ENCODE measurements at places on chromosomes 16 and 17.

GRCh38 chr17:17714261-17714866 is 33.1 kb downstream of the RAI1 start:
- DNase-seq = no peak

- no peak for DNase-seq
Observed at GRCh38 chr16:84820305-84820684, 510 bp downstream of the CRISPLD2 start.

- no peak for DNase-seq
Observed at GRCh38 chr17:75917141-75917916, 12.6 kb upstream of the MRPL38 start.

DNA sequence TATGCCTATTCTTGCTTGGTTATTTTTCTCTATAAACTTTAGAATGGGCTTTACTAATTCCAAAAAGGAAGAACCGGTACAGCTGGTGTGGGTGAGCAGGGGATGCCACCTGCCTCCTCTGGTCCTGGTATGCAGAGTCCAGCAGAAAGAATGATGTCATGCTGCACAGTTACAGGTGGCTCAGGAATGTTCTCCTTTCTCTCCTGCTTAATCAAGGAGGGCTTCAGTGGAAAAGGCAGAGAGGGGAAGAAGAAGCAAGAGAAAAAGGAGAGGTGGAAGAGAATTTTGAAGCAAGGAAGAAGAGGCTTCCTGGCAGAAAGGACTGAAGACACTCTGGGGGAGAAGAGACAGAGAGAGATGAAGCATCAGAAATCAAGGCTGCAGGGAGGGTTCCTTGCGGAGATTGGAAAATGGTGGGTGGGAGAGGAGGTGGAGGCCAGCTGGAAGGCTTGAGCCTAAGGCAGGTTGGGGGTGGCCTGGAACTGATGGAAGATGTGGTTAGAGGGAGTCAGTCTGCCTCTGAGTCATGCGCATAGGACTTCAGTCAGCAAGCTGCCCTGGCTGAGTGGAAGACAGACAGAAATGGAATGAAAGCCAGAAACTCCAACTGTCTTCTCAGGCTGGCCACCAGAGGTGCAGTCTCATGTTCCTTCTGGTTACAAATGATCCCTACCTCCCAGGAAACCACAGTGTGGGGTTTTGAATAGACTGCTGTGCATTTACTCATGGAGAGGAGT is 64.6 kb upstream of the CRHR1 start:
- DNase-seq = no peak

DNA sequence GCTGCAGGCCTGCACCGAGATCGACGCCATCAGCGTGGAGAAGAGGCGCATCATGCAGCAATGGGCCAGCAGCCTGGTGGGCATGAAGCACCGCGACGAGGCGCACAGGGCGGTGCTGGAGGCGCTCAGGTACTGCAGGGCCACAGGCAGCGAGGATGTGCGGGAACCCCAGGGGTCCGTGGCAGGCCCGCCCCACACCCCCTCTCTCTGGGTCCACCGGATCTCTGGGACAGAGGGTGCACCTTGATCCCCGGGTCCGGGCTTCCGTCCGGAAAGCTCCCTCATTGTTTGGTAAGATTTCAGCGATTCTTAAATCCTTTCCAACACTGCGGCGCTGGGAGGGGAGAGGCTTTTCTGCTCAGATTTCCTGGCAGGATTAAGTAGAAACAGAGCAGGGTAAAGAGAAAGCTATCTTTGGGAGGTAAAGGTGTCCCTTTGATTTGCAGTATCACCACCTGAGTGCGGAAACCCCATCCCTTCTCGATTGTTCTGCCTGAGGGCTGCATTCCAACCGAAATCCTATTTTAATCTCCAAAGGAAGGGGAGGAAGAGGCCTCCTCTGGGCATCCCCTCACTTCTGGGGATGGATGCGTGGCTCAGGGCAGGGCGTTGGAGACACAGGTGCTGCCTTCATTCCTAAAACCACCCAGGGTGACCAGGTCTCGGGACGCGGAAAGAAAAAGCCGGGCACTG is 29.2 kb downstream of the CCDC40 start:
- DNase-seq = no peak
